ENCODE measurements at places on chromosomes 2 and 18.
A peak's percentile ranks its signal among the peaks of the same experiment; 100 is the strongest.

GRCh38 chr2:8489221-8489620, 192.6 kb upstream of the ID2 start:
- no peak for DNase-seq

- no peak for DNase-seq
Observed at GRCh38 chr2:143480601-143481236, 351.5 kb downstream of the ARHGAP15 start.

DNA sequence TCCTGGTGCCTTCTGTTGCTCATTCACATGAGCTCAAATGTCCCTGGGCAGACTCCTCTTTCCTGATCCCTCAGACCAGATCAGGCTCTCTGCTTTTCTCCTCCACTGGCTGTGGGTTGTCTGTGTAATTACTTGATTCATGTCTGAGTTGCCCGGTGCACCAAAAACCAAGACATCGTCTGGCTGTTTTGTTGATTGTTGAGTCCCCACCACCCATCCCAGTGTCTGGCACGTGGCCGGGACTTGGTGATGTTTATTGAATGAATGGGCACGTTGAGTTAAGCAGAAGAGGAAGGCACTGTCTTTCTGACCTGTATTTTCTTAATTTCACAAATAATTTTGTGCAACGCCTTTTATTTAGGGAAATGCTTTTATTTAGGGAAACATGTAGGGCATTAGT, 499.1 kb upstream of the HS6ST1 start:
- DNase-seq: no peak

- no peak for DNase-seq
Observed at GRCh38 chr2:83991992-83992391, 467.1 kb downstream of the SUCLG1 start.

GRCh38 chr18:51425889-51426288, 228.4 kb upstream of the MEX3C start:
- DNase-seq: no peak

DNA sequence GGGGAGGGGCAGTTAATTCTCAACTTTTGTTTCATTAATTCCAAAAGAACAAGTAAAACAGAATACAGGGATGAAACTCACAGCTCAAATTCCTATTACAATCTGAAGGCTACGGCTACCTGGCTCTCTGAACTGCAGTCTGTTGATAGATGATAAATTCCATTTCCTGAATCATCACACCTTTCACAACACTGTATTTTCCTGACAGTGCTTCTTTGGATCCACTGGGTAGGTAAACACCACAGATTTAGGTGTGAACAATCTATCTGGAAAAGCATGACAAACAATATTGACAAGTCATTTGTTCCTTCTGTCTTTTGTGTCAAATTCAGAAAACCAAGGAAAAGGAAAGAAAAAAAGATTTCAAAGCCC, 843.2 kb downstream of the LRRTM4 start:
- DNase-seq: no peak

DNA sequence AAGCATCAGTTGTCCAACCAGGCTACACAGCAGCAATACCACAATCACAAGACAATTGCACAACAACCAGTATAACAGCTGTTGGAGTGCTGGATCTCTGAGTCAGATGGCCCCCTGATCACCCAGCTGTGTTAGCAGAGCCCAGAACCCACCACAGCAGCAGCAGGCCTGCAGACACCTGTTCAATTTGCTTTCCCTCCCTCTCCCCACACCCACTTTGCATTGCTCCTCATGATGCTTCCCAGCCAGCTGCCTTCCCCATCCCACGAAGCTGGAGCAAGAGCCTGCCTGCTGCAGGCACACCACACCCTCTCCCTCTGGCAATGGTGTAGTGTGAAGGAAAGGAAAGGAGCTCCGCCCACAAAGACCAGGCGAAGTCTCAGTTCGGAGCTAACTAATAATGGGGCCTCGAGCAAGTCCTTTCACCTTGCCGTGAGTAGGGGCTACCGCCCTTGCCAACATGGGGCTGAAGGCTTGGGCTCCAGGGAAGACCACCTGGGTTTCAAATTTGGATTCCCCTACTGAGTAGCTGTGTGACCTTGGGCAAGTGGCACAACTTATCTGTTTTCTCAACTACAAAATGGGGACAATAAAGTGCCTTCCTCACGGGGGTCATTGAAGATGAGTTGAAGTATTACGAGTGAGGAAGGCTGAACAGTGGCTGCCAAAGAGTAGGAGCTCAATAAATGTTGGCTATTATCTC, 19.4 kb upstream of the ZBTB7C start:
- DNase-seq: no peak

DNA sequence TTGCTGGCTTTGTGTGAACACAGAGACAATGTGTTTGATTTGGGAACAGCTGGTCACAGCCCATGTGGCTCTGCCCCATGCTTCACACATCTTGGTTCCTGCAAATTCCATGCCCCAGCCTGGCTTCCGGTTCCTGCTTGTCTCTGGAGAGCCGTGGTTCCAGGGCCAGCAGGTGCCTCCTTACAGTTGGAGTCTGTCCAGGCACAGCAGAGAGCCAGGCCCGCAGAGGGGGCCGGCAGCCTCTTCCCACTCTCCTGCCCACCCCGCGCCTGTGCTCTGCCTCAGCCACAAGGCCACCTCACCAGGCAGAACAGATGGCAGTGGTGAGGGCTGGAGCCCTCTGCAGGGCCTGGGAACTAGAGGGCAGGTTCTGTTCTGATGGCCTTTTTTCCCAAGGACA, 81.5 kb downstream of the LDLRAD4 start:
- DNase-seq: no peak

DNA sequence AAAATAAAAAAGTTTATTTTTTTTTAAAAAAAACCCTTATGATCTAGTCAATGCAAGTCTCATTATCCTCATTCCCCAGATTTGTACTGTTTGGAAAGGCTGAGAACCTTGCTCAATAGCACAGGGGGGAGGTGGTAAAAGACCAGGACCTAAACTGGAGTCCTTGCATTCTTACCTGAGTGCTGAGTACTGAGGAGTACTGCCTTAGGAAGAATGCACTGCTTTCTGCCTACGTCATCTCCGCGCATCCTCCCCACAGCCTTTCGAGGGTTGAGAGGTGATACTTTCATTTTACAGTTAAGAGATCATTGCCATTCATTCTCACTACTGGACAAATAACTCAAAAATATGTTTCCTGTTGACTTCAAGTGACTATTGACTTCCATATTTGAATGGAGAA, 73.8 kb downstream of the MAP3K20 start:
- DNase-seq: no peak

- DNase-seq: no peak
Observed at GRCh38 chr2:64273524-64274398, 129.5 kb upstream of the PELI1 start.

DNA sequence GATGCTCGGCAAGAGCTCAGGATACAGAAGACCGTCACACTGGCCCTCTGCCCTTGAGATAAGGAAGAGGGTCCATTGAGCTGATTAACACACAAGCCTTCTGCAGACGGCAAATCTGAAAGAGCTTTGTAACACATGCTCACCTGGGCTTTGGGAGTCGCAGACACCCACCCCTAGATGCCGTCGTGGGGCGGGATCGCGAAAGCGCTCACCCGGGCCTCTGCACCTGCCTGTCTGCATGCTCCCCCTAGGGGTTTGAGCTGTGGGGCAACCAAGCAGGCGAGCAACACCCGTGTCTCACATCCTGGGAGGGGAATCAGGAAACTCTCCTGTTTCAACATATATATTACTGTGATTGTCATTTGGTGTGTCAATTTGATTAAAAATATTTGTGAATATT, 99.8 kb upstream of the KCNH7 start:
- no peak for DNase-seq

DNA sequence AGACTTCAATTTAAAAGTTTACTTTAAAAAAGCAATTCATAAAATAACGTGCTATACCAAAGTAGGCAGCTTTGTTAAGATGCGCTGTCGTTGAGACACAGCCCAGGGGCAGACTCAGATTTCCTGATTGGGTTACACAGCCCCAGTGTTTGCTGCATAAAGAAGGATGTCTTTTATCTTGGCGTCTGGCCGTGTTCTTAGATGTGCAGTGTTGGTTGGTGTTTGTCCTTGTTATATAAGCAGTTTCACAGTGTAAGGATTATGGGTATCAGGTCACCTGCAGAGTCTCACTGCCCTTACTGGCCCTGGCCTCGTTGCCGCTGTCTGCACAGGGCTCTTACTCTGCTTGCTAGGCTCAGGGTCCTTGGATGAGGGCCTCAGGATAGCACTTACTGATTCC, 108.5 kb downstream of the WDSUB1 start:
- no peak for DNase-seq

- no peak for DNase-seq
Observed at GRCh38 chr2:15049096-15049993, 416.8 kb downstream of the LRATD1 start.

DNA sequence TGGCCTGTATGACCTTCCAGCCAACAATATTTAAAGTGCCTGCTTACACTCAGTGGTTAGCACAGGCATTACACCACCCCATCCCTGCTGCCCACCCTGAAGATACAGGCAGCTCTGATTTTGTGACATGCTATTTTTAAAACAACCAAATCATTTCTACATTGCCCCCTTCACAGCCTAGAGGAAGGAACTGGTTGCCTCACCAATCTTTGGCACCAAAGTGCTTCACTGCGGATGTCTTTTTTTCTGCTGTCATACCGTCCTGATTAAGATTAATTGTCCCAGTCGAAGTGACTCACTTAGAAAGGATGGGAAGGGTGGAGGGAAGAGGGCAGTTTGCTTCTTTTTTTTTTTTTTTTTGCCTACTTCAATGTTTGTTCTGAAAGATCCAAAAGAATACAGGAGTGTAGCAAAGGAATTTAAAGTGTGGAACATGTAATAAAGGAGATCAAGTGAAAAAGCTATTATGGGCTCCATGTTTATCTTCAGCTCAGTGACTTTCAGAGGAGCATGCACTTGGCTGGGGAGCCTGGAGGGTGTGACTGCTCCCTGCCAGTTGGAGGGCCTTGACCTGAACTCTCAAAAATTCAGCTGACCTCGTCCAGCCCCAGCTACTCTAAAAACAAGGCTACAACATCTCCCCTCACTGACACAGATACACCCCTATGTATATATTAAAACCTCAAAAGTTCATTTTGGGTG, 501.1 kb upstream of the TNP1 start:
- DNase-seq: no peak

DNA sequence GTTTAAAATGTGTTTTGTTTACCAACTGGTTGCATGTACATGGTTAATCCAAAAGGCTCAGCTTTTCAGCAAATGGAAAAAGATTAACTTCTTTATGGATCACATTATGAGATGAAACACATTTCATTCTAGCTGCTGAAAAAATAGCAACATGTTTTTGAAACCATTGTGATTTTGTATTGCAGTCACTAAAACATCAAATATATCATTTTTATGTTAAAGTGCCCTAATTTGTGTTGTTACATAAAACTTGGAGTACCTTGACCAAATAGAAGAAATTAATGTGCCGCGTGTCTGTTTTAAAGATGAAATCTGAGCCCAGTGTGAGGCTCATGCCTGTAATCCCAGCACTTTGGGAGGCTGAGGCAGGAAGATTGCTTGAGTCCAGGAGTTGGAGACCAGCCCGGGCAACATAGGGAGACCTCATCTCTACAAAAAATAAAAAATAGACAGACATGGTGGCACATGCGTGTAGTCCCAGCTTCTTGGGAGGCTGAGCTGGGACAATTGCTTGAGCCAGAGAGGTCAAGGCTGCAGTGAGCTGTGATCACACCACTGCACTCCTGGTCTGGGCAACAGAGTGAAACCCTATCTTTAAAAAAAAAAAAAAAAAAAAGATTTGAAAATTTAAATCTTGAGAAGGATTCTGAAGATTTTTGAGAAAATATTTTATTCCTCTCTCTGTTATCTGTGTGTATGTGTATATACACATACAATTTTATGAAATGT, 96.6 kb downstream of the FMNL2 start:
- no peak for DNase-seq

GRCh38 chr2:11142330-11142729, 12.9 kb upstream of the SLC66A3 start:
- DNase-seq: no peak

GRCh38 chr18:56650944-56651770, at the start of gene WDR7:
Gene WDR7 (plus strand): TSS chr18:56651359. CDS start chr18:56672516, 21,157 bp downstream.
- DNase-seq: peak; percentile 89

- no peak for DNase-seq
Observed at GRCh38 chr2:75582840-75583239, 22.1 kb upstream of the EVA1A start.

DNA sequence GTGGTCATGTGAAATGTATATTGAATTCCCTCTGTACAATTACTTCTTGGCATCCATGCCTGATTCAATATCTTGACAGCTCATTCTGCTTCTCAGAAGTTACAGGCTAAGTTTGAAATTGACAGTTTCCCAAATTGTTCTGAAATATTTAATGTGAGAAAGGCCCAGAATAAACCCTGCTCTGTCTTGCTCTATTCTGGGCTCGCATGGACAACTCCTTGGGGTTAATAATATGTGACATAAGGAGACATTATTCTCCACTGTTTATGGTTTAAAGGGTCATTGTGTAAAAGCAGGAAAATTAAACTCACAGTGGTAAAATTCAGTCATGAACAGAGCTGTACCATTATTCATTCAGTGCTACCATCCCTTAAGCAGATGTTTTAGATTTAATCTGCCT, 160.7 kb upstream of the CNTNAP5 start:
- no peak for DNase-seq

DNA sequence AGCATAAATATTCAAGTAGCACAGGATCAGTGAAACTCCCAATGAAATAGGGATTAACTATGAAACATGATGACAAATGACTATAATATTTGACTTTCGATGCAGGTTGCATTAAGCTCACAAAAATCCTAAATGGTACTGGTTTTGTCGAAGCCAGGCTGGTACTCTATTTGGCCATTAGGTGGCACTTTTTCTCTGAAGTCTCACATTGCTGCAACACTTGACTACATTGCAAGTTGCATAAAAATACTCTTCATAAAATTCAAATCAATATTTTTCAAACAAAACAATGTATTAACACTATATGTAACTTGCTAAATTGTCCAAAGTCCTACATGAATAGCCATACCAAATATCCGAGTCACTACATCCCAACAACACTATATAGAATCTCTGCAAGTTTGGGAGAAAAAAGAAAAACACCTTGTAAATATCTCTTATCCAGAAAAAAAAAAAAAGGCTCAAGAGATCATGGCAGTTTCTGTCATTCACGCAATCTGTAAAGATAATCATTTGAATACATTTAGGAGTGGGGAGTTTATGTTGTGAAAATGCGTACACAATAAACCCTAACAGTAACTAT, 9.5 kb downstream of the RTTN start:
- no peak for DNase-seq

GRCh38 chr2:158191076-158191895, 89.6 kb downstream of the UPP2 start:
- DNase-seq: no peak

DNA sequence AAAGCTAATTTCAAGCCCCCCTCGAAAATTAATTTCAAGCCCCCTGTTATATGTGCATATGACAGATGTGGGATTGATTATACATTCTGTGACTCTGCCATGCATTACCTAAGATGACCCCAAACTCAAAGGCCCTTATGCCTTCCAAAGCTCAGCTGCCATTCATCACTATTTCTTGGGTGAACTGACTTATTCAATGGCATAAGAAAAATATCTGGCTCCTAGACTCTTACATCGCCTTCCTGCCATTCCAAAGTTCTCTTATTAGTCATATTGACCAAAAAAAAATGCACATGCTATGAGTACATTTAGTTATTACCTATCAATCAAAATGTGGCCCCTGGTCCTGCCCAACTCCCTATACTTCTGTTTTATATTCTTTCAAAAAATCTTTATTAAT, 291.8 kb upstream of the CHAC2 start:
- no peak for DNase-seq

- DNase-seq: no peak
Observed at GRCh38 chr18:36355511-36355910, 58.0 kb downstream of the FHOD3 start.

Data from stimulated activated CD8-positive, alpha-beta memory T cell treated with anti-CD3 and anti-CD28 coated beads, Interleukin-4, amount 100 ng/mL, for 4 hours (primary cell).